ENCODE measurements at places on chromosomes 1 and 21.

- no peak for DNase-seq
These were observed 211.5 kb downstream of the TRABD2B start for GRCh38 chr1:47785561-47786271.

DNA sequence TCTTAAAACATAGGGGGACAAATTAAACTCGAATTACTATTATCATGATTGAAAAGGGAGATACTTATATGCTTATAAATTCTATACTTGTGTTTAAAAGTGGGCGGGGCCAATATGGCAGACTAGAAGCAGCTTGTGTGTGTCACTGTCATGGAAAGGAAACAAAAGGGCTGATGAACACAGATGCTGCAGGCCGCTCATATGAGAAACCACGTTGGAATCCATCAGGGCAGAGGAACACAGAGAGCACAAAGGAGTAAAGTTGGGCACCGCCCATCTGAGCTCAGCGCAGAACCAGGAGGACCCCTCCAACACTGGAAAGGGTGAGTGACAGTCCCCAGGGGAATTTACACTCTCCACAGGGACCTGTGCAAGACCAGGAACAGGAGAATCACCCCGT, 107.0 kb downstream of the SLC5A9 start:
- no peak for DNase-seq

GRCh38 chr1:66331658-66332547, 202.1 kb upstream of the SGIP1 start:
- peak; percentile 59 for DNase-seq

DNA sequence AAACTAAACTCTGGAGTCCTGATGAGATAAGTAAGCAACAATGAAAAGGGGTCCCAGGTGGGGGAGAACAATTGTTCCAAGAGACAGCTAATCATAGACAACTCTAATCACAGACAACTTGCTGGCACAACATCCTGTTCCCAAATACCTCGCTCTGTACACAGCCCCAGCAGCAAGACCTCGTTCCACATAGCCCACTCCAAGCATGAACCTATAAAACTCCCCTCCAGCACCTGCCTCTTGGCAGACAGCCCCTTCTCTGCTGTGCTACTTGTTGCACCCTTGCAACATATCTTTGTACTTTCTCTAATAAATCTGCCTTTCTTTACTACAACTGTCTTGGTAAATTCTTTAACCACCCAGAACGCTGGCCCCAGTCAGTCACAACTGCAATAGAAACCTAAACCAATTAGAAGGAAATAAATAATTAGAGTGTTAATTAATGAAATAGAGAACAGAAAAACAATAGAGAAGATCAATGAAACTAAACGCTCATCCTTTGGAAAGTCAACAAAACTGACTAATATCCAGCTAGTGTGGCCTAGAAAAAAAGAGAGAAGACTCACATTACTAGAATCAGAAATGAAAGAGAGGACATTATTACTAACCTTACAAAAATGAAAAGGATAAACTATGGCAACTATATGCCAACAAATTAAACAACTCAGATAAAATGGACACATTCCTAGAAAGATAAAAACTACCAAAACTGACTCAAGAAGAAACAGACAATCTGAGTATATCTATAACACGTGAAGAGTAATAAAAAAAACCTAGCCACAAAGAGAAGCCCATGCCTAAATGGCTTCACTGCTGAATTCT, 36.1 kb downstream of the LRRC40 start:
- no peak for DNase-seq

- DNase-seq, result no peak
These were observed 90.8 kb upstream of the ERRFI1 start for GRCh38 chr1:8116894-8117264.

DNA sequence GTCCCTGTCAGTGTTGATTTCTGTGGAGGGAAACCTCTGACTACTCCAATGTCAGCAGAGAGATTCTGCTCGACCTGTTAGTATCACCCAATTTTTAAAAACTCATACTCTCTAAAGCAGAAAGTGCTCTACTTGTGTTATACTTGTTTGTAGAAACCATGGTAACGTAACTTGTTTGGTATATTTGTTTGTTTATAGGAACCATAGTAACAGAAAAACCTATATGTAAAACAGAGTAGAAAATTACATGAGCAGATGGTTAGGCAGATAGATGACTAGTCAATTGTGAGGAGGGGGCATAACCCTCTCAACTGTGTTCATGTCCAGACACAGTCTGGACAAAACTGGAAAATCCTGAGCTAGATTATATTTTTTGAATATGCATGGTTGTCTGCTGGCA, 6.7 kb downstream of the TRIM45 start:
- no peak for DNase-seq

DNA sequence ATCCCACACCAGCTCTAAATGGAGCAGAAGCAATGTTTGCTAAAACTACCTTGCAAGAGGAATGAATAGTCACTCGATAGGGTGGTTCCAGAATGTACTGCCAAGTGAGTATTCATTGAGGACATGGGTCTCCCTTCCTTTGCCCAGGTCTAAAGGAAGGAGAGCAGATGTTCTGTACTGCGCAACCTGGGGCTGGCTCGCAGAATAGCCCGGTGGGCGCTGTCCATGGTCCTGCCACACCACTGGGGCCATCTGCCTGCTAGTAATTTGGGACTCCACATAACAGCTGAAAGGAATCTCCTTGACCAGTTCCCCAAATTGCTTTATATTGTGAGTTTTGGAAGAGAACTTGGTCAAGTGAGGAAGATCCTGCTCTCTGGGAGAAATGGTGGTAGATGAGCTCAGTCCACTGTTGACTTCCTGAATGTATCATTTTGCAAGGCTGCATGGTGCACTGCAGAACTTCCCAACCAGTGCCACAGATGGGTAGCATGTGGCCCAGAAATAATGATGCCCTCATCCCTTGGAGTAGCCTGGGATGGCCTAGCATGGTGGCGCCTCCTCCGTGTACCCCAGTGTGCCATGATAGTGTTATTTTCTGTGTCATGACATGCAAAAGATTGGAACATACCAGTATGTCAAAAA, 5.7 kb downstream of the SLC6A17 start:
- DNase-seq, result peak; percentile 56

DNA sequence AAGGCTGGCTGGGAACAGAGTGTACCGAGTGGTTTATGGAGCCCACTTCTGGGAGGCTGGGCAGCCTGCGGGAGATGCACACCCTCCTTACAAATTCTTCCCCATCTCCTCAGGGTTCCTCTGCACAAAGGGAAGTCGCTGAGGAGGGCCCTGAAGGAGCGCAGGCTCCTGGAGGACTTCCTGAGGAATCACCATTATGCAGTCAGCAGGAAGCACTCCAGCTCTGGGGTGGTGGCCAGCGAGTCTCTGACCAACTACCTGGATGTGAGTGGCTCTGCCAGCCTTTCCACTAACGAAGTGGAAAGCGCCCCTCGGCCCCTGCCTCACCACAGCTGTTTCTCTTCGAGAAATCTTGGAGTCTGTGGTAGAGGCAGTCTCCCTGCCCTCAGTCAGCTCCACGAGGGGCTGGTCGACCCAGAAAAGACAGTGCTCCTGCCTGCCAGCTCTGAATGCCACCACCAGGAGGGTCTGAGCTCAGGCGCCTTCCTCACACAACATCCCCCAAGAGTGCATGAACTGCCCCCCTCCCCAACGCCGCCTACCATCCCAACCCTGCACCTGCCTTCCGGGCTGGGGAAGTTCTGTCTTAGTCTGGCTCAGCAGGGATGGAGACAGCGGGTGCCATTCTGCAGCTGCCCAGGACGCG, 31.8 kb downstream of the PROK1 start:
- no peak for DNase-seq

DNA sequence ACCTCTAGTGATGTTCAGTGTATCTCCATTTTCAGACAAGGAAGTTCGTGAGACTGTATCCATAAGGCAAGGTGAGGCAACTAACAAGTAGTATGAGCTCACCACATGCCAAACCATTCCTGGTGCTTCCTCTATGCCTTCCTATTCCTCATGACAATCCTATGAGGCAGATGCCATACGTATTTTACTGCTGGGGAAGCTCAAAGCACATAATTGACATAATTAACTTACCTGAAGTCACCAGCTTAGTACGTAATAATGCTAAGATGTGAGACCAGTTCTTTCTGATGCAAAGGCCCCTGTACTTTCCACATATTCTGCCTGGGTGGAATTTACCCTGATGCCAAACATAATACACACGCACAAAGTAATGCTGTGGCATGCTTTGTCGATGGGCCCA, 83.6 kb upstream of the NFIA start:
- DNase-seq, result no peak

GRCh38 chr1:33637846-33638440, 165.5 kb downstream of the ZSCAN20 start:
- no peak for DNase-seq

- no peak for DNase-seq
These were observed 17.8 kb downstream of the RHEX start for GRCh38 chr1:206070627-206071304.

- DNase-seq, result peak; percentile 79
These were observed 1.2 kb downstream of the HHIPL2 start for GRCh38 chr1:222546548-222547259.

GRCh38 chr21:33286600-33287456, 20.7 kb downstream of the IL10RB start:
- DNase-seq, result peak; percentile 43

GRCh38 chr1:67945733-67946374, 104.6 kb downstream of the DIRAS3 start:
- DNase-seq, result no peak

DNA sequence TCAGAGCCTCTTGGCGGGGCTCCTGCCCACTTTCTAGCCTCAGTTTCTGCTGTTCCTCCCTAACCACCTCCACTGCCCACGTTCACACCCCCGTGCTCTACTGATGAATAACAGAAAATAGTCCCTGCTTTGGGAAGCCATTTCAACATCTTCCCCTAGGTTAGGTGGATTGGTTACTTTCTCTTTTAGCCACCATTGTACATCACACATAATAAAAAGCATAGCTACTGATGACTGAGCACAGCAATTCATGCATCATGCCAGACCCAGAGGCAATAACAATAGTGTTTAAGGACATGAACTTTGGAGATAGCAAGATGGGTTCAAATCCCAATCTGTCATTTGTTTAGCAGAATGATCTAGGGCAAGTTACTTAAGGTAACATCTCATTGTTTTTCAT, 74.6 kb downstream of the COLGALT2 start:
- DNase-seq, result no peak

- no peak for DNase-seq
These were observed 217.4 kb downstream of the FGGY start for GRCh38 chr1:59514061-59514909.

GRCh38 chr1:20411196-20411980, 74.6 kb downstream of the CAMK2N1 start:
- DNase-seq, result peak; percentile 90

GRCh38 chr1:73176902-73177301, 894.6 kb upstream of the NEGR1 start:
- DNase-seq, result no peak

DNA sequence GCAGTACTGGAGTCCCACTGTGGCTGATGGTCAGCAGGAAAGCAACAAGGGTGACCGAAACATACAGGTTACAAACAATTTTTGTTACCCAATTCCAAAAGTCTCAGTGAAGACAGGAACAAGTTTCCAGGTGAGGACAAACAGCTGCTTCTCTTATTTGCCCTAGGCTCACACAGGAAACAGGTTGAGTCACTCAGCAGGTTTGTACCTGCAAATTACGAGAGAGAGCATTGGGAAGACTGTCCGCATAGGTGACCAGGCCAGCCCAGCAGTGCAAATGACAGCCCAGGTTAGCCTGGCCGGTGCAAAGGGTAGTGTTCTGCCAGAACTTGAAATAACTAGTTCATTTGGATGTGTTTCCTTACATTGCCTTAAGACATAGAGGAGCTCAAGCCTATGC, 40.0 kb upstream of the DSCAM start:
- no peak for DNase-seq

- no peak for DNase-seq
These were observed 135.8 kb downstream of the PTPRU start for GRCh38 chr1:29372108-29372507.

DNA sequence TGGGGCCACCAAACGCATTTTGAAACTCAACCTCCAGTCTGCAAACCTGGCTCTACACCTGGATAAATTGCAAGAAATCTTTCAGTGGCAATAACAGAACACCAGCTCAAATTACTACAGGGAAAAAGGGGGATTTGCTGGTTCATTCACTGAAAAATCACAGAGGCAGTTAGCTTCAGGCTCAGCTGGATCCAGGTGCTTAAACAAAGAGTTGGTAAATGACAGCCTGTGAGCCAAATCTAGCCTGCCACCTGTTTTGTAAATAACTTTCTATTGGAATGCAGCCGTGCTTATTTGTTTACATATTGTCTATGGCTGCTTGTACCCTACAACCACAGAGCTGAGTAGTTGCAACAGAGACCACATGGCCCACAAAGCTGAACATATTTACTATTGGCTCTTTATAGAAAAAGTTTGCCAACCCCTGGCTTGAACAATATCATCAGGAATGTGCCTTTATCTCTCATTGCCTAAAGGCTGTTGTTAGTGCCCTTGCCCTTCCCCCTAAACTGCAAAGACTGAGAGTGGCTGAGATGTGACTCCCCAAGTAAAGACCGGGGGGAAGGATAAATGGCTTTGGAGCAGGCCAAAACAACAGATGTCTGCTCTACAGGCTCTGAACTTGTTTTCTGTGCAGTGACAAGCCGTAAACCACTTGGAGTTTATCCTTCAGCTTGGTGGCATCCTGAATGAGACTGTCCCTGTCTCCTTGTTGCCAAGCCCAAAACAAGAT, 21.5 kb upstream of the PTPRF start:
- no peak for DNase-seq

DNA sequence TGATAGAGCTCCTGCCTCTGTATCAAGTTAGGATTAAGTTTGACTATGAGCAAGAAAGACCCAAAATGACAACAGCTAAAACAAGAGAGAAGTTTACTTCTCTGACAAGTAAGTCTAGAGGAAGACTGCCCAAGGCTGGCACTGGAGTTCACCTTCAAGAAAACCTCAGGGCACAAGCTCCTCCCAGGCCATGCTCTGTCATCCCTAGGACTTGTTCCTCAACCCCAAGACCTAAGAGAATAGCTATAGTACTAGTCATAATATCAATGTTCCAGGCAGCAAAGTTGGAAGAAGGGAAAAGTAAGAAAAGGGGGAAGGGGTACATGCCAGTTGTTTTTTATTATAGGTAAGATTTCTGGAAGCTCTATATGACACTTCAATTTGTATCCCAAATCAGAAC, 26.4 kb upstream of the DARS2 start:
- DNase-seq, result no peak

DNA sequence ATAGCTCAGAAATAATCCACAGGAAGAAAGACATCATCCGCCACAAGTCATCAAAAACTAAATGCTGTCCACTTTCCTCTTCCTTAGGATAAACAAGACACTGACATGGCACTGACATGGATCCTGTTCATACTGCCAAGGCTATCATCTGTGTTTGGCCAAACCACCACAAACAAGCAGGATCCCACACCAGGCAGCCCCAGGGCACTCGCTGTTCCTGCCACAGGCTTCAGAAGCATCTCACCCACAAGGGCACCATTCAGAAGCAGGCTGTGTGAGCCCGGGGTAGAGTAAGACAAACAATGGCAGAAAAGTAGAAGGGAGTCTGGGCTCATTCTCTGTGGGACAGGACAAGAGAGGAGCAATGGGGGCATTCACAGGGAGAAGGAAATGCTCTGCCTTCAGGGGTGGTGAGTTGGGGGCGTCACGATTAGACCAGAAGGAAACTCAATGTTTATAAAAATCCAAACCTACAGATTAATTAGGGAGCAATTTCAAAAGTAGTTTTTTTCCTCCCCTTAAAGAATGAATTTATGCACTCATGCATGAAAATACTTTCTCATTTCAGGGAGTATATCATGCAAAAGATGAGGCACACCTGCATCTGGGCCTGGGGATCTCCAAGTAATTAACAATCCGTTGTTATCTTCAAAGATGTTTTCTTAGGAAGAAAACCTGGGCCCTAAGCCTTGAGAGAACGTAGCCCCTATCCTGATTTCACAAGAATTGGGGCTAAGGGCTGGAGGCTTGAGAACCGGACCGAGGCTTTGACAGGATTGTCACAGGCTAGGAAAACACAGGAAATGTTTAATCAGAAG, 43.3 kb upstream of the ATP1A1 start:
- DNase-seq, result no peak

Measured in H54 (cell line).